ENCODE measurements at places on chromosomes 7 and 10.

DNA sequence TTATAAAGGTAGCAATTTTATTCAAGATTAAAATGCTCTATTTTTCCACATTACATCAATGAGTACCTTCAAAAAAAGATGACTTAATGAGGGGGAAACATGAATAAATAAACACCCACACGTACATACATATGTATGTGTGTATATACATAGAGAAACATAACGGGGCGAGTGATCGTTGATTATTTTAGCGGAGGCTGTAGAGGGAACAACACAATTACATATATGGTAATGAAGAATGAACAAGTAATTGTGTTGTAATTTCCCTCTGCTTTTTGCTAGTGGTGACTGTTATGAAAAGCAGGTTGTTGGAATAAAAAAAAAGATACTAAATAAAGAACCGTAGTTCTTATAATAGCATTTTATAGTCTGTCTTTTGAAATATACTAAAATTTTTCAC, 63.2 kb downstream of the CACNB2 start:
- DNase-seq: no peak

GRCh38 chr10:4623200-4623599, 202.8 kb upstream of the AKR1E2 start:
- DNase-seq: no peak

GRCh38 chr10:114266521-114266920, 27.5 kb downstream of the VWA2 start:
- no peak for DNase-seq

DNA sequence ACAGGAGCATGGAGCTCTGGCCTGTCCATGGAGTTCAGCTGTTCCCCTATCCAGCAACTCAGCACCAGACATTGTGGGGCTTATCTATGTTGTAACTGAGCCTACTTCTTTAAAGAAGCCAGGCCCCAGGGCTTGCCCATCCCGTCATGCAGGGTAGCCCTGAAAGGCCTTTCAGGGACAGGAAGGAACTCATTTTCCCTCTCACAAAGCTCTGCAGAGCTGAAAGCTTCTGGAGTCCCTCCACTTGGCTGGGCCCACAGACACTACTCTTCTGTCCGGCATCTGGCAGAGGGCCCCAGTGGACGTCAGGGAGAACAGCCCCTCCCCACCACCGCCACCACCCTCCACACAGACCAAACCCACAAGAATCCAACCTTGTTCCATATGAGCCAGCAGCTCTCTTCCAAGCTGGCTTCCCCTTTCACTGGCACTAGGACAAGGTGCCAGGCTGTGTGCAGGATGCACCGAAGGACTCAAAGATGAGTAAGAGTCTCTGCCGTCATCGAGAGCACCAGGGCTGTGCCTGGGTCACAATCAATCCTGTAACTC, 33.1 kb downstream of the DENND2A start:
- DNase-seq: no peak

DNA sequence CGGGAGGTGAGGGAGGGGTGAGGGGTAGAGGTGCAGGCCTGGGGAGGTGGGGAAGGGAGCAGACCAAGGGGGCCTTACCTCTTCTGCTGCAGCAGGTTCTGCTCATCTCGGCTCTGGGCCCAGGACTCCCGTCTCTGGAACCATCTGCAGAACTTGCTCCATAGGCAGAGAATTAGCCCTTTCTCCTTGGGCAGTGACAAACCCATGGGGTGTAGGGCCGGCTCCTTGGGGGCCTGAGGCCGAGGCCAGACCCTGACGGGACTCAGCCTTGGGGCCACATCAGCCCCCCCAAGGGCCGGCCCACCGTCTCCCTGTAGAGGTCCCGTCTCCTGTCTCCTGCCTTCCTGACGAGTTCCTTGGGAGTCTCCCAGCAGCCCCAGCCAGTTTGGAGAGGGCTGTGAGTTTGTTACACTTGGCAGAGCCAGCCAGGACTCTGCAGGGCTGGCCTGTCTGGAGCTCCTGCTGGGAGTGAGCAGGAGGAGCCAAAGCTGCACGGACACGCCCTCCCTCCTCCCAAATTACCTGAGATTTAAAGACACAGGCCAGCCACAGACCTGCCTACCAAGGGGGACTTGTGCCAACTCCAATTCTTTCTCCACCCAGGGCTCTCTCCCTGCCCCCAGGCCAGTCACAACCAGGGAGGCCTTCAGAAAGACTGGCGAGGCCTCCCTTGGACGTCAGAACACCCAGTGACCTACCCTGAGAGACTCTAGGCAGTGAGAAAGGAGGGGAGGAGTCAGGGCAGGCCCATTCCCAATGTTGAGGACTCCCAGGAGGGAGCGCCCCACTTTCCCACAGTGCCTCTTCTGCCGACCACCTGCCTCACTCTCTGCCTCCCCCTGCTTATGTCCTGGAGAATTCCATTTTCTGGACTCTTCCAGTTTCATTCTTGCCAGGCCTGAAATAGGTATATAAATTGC, at the start of gene TRPV6:
Gene TRPV6, minus strand, starts transcription at position 435 of the 920 bp plus-strand sequence.
- no peak for DNase-seq

- no peak for DNase-seq
Measured at GRCh38 chr7:157372300-157373232, 35.8 kb downstream of the DNAJB6 start.

GRCh38 chr10:23096802-23097549, 1.6 kb downstream of the MSRB2 start:
- DNase-seq: no peak

GRCh38 chr7:90216080-90216674, 4.6 kb downstream of the STEAP2 start:
- no peak for DNase-seq

DNA sequence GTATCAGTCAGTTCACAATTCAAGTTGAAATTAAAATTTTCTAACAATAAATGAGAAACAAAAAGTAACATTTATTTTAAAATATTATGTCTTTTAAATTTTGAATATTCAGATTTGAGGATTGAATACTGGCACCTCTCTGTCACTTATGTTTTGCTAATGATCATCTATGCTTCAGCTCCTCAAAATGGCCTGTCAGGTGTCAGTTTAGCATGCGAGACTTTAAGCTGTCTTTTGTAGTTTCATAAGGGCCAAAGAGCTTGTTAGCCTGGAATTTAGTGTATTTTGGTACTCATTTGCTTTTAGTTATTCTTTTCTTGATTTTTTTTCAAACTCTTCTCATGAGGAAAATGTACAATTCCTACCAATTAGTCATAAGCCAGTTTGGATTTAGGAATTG, 102.0 kb upstream of the RPA3 start:
- no peak for DNase-seq

DNA sequence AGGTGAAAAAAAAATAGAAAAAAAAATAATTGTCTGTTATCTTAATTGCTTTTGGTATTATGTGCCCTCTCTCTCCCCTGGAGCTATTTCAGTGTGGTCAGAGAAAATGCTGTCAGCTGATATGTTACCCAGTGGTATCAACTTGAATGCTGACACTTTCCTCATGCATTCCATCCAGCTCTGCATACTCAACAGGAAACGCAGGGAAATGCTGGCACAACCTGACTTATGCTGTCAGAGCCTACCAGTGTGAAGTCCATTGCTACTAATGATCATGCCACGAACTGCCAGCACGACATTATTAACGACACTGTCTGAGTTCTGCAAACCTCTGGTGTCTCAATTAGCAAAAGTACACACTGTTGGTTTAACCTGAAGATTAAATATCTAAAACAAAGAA, 182.8 kb downstream of the ZWINT start:
- DNase-seq: no peak

DNA sequence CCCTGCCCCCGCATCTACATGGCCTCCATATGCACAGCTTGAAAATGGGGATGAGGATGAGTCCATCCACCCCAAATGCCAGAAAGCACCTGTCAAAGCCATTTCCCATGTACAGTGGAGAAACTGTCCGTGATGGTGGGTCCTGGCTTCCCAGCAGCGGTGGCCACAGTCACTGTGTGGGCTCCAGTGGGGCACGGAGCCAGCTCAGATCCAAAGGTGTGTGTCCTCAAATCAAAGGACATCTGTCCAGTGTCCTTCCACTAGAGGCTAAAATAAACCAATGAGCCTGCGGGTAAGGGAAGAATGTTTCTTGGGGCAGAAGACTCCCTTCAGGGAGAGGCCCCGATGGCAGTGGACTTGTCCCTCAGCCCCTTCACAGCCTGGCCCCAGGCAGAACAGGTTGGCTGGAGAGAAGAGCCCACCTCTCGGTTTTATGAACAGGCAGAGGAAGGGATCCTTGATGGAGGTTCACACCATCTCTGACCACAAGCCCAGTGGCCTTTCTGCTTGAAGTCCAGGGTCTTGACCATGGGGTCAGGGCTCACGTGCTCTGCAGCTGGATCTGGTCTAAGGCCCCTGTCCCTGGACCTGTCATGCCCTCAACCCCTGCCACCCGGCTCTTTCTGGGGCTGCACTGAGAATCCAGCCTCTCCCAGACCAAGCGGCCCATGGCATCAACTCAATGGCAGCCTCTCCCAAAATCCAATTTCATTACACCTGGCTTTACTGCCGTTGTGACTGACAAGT, 106.9 kb downstream of the TCERG1L start:
- DNase-seq: no peak

GRCh38 chr7:154744861-154745258, 258.1 kb downstream of the PAXIP1 start:
- DNase-seq: no peak

DNA sequence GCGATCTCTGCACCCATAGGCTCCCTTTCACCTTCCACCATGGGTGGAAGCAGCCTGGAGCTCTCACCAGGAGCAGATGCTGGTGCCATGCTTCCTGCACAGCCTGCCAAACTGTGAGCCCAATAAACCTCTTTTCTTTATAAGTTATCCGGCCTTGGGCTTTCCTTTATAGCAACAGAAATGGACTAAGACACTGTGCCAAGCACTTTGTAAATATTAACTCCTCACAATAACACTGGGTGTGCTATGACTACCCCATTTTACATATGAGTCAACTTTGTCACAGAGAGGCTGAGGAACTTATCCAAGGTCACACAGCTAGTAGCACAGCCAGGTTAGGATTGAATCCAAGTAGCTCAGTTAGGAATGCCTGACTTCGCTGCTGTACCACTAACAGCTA, 79.7 kb upstream of the KCNMA1 start:
- no peak for DNase-seq

DNA sequence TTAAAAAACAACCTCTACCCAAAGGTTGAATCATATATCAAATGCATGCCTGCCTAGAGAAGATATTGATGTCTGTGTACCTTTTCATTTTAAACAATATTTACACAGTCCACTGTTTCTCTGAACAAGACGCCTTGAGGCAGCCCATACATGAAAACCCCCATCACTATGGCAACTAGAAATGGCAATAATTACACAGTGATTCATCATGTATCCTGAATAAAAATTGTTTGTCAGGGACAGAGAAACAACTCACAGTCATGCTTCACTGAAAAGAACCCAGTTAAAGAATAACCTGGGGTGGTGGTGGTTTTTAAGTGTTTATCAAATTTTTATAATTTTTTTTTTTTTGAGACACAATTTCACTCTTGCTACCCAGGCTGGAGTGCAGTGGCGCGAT, 19.7 kb downstream of the DNAJC12 start:
- DNase-seq: no peak

- no peak for DNase-seq
Measured at GRCh38 chr10:130218936-130219335, 82.7 kb downstream of the GLRX3 start.

DNA sequence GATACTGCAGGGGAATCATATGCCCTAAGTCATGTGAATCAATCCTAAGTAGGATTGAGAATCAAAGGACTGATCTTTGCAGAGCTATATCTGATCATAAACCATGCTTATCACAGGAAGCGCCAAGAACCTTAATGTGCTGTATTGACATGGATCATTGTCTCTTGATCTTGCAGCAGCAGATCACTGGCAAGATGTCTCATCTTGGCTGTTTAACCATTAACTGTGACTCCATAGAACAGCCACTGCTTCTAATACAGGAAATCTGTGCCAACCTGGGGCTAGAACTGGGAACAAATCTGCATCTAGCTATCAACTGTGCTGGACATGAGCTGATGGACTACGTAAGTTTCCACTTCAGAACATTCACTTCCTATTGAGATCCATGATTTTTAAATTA, 21.6 kb downstream of the ENO4 start:
- no peak for DNase-seq

GRCh38 chr10:31768467-31768866, 160.2 kb downstream of the ARHGAP12 start:
- DNase-seq: no peak

DNA sequence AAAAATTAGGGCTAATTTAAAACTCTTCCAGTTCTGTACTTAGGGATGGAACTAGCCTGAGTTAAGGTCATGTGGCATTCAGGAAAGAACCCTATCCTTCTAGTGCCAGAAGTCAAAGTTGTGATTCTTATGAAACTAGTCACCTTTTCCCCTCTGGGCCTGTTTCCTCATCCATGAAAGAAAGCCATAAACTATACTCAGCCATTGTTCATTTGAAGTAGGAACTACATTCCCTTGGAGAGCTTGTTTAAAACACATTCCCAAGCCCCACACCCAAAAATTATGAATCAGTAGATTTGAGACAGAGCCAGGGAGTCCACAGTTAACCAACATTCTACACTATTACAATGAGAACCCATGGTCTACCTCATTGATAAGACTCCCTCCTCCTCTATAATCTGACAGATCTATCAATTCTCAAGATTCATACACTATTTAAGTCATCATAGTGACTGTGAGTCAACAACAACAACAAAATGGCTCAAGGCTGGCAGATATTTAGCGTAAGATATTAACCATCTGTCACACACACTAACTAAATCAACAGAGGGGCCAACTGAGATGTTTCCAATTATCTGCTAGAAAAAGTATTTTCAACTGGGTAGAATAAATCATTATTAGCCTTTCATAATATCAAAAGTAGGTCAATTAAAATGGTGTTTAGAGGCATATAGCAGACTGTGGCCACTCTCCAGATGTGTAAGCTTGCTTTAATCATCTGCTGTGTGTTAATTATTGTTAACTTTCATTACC, 102.3 kb downstream of the SLC25A13 start:
- DNase-seq: no peak

DNA sequence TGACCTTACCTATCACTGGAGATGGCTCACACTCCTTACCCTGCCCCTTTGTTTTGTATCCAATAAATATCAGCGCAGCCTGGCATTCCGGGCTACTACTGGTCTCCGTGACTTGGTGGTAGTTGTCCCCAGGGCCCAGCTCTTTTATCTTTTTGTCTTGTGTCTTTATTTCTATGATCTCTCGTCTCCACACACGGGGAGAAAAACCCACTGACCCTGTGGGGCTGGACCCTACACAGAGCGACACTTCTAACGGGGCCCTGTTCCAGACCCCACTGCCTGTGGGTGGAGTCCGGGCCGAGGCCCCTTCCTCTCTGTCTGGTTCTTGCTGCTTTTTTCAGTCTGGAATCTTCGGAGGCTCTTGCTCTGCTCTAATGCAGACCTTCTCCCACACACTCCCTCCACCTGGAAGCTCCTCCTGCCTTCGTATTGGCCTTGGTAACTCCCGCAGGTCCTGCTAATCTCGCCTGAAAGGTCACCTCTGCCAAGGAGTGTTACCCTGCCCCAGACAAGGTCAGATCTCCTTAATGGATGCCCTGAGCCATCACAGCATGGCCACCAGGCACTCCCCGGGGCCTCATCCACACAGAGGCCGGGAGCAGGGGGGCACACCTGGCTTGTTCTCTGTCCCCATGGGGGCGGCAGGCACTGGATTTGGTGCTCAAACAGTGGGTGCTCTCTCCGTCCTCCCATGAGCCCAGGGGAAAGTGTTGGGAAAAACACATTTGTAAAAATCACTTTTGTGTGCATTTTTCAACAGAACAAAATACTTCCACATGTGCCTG, 531.7 kb downstream of the PTPRN2 start:
- DNase-seq: no peak

GRCh38 chr7:30683816-30684215, 1.6 kb upstream of the CRHR2 start:
- no peak for DNase-seq
